ENCODE measurements at places on chromosomes 6 and 20. TPM values are rescaled to one million over a fixed set of nuclear protein-coding genes. Genes with fewer than 3 reads are reported as not detected.
A peak's percentile ranks its signal among the peaks of the same experiment; 100 is the strongest.

- no peak for DNase-seq
These were observed 95.3 kb downstream of the EPB41L2 start for GRCh38 chr6:130967502-130968445.

Gene CARMIL1
- total RNA-seq = 21.3 TPM

DNA sequence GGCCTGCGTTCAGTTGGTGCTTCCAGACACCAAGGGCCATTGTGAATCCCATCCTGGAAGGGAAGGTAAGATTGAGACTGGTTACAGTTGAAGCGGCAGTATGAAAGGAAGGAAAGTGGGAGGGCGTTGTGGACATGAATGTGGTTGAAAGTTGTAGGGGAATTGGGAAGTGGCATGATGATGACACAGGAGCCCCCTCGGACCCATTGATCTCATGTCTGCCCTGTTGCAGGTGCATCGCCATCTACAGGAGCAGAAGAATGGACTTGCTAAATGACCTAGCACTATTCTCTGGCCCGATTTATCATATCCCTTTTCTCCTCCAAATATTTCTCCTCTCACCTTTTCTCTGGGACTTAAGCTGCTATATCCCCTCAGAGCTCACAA, 5.5 kb downstream of the HLA-DQA1 start:
- no peak for DNase-seq

- no peak for DNase-seq
These were observed 262.3 kb upstream of the SASH1 start for GRCh38 chr6:148080315-148080714.

DNA sequence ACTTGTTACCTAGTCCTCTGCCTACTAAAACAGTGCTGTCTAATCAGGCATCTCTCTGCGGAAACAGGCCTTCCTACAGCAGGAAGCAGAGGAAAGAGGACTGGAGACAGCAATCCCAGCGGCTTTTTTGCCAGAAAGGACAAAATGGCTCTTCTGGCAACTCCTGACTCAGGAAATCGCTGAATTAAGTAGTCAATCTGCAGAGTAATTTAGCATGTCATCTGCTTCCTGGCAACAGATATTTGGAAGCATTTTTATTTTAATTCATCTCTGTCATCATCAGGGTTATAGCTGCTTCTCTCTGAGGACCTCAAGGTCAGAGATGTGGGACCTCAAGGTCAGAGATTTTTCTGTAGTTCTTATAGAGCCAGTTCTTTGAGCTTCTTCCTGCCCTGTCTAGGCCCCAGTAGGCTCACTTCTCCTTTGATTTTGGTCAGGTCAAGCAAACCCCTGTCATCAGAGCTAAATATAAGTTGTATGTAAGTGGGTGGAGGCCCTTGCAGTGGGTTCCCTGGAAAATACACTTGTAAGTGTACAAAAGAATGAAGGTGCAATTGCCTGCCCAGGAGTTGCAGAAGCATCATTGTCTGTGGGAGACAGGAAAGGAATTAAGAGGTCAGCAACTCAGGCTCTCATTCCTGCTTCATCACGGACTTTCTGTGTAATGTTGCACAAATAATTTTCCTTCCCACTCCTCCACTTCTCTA, 229.4 kb downstream of the ALDH8A1 start:
- DNase-seq = no peak

Gene MAFB
- 2.9 TPM for total RNA-seq

- no peak for DNase-seq
These were observed 2.9 kb upstream of the CALHM6 start for GRCh38 chr6:116458264-116458663.

- DNase-seq = no peak
These were observed 146.8 kb downstream of the LAMA2 start for GRCh38 chr6:129029778-129030177.

Gene PPP1R14C
- total RNA-seq = 6.6 TPM

DNA sequence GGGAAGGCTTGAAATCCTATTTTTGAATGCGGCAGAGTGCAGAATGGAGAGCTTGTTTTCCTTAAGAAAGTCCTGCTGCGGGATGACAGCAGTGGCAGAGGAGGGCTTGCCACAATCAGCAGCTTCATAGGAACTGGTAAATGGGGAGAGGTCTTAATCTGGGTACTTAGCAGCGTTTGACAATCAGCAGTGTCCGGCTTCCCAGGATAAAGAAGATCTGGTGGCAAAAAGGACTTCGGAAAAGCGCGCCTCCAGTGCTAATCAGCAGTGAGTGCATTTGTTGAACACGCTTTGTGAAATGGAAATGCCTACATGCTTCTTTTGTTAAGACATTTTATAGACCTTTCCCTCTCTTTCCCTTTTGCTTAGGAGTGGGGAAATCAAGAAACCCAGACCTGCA, 735.7 kb downstream of the QKI start:
- DNase-seq = no peak

DNA sequence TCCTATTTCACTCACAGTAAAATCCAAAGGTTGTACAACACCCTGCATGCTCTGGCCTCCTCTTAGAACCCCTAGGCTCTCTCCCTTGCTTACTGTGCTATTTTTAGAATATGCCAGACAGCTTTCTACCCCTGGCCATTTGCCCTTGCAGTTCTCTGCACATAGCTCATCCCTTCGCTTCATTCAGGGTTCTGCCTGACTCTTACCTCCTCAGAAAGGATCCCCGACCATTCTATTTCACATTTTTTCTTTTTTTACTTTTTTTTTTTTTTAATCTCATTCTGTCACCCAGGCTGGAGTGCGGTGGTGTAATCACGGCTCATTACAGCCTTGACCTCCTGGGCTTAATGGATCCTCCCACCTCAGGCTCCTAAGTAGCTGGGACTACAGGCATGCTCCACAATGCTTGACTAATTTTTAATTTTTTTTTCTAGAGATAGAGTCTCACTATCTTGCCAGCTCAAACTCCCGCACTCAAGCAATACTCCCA, 33.6 kb downstream of the COMMD7 start:
- no peak for DNase-seq

GRCh38 chr20:48725555-48725991, 102.2 kb downstream of the PREX1 start:
- peak; percentile 66 for DNase-seq

Gene PRND
- not detected for total RNA-seq

Gene PLA2G7
- total RNA-seq = 0.48 TPM

DNA sequence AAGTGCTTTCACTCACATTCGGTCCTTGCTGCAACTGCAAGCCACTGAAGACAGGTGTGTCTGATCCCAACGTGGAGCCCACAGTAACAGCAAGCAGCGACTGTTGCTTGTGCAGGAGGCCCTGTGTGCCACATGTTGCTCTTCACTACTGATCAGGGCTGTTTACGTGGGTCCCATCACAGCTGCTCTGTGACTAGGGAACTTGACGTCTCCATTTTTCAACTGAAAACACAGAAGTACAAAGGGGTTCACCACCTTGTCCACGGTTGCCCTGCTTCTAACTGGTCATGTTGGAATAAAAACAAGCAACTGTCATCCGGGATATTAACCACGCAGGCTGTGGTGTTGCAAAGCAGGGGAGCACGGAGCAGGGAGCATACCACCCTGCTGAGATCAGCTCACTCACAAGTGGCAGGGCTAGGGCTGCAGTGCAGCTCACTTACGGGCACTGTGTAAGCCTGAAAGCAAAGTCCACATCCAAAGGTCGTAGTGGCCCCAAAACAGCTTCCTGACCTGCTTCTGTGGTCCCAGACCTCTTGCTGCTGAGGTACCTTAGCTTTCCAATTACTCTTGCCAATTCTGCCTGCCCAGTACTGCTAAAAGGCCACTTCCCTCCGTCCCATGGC, 105.8 kb upstream of the DUSP22 start:
- peak; percentile 13 for DNase-seq

DNA sequence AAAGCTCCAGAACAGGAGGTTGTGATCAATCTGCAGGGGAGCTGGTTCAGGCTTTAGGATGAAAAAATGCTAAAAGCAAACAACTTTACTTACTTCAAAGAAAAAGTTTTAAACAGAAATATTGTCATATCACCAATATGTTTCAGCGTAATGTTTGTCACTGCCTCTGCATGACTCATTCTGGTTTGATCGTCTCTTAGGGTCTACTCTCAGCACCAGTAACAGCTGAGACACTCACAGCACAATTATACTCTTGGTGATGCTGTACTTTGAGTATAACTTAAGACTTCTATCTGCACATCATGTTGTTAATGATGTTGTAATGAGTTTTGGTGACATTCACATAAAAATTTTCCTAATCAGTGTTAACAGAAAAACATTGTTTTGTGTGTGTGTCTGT, 665.4 kb downstream of the EPM2A start:
- DNase-seq = no peak

Gene BCAS1
- total RNA-seq = 0.31 TPM

GRCh38 chr6:105884011-105884410, 202.1 kb upstream of the PRDM1 start:
- no peak for DNase-seq

Gene MAP3K4
- total RNA-seq = 22.1 TPM

DNA sequence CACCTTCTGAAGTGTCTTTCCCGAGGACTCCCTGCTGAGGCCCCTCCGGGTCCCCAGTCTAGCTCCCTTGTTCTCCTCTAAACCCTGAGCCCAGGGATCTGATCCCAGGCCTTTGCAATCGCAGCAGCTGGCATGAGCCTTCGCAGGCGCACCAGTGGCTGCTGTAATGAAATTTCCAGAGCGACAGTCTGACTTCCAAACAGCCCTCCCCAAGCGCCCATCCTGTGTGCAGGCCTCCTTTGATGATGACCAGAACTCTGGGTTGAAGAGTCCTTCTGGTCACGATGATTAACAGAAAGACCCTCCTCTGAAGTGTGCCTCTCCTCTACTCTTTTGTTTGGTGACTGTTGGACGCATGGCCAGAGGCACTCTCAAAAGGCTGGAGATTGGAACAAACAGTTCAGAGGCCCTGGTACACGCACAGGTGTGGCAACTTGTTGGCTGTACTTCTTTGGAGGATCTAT, 89.1 kb upstream of the MPC1 start:
- DNase-seq = no peak

DNA sequence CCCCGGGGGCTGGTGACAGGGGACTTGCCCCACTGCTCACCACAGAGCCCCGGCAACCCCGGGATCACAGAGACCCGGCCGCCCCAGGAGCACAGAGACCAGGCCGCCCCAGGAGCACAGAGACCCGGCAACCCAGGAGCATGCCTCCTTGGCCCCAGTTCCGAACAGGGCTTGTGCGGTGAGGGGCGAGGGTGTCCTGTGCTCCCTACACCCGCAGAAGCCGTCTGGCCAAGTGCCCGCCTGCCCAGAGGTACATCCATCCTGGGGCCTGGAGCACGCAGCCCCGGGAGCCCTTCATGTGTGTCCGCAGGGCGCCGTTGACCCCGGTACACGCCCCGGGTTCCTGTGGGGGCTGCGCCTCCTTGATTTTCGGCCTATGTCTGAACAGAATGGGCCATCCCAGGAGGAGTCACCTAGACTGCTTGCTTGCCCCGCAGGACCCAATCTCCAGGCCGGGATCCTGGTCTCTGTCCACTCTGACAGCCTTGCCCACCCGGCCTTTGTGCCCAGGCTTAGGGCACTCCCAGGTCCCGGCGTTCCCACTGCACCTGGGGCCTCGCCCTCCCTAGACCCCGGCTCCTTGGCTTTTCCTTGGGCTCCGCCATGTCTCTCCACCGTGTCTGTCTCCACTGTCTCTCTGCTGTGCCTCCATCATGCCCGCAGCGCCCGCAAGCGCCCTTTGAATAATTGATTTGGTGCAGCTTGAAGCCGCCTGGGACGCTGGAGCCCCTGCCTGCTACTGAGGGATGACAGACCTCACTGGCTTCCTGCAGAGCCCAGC, 219.8 kb downstream of the ERMARD start:
- DNase-seq = no peak

DNA sequence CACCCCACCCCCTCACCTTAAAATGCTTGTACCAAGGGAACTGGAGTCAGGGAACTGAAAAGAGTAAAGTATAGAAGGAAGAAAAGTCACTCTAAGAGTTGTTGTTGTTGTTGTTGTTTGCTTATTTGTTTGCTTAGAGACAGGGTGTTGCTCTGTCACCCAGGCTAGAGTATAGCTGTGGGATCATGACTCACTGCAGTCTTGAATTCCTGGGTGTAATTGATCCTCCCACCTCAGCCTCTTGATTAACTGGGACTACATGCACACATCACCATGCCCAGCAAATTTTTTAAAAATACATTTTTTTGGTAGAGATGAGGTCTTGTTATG, 681.6 kb upstream of the GJE1 start:
- DNase-seq = no peak

DNA sequence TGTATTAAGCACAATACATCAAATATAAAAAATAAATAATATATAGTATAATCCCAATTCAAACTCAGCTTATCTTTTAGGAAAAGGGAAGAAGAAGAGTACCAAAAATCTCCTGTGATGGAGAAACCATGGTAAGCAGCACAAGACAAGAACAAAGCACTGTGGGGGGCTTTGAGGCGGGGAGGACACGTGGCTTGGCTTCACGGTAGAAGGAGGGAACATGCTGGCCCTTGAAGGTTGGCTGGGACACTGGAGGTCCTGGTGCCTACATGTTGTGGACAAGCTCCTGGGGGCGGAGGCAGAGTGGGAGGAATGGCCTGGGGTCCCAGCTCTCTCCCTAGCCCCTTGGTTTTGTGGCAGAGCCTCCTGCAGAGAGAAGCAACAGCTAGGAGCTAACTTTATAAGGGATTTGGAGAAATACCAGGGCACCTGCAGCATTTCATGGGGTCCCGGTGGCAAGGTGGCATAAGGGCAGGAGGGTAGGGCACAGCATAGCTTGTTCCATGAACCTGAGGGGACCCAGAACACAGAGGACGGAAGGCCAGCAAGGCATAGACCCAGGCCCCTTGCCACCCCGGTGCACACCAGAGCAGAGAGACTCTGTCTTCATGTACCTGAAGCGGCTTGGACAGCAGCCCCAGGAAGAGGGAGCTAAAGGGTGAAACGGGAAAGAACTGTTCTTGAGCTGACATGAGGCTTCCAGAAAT, 72.0 kb downstream of the LY86 start:
- DNase-seq = no peak

Gene DEFB113
- total RNA-seq = not detected

- DNase-seq = no peak
These were observed 84.4 kb downstream of the CLIC5 start for GRCh38 chr6:45931232-45931631.

DNA sequence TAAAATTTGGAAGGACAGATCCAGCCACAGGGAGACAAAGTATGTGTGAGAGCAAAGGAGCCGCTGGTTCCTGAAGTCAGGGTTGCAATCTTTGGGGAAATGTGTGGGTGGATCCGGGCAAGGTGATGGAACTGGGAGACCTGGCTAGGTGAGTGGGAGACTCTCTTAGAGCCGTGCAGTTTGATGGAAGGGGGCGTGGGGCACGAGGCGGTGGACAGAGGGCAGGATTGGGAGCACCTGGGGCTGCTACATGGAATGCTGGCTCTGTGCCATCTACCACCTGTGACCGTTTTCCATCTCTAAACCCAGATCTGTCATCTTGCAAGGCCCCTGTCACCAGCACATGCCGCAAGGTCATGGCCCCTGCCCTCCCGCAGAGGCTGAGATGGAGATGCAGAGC, 268.4 kb downstream of the SMOC2 start:
- DNase-seq = no peak

- peak; percentile 81 for DNase-seq
These were observed 49.0 kb downstream of the RREB1 start for GRCh38 chr6:7156643-7157278.

GRCh38 chr6:151916680-151917164, 109.2 kb downstream of the ESR1 start:
- DNase-seq = peak; percentile 68

Gene GTSF1L
- not detected for total RNA-seq

Gene SLC29A1
- total RNA-seq = 15.3 TPM

- DNase-seq = no peak
These were observed 68.7 kb downstream of the SYTL3 start for GRCh38 chr6:158718461-158719046.
